ENCODE measurements at places on chromosomes 7 and 10. TPM values are rescaled to one million over a fixed set of nuclear protein-coding genes. Genes with fewer than 3 reads are reported as not detected.

Gene TCF7L2
- 20.8 TPM for total RNA-seq

Gene GPR22
- total RNA-seq, result not detected

Gene ARF5
- total RNA-seq, result 204 TPM

Gene CYP3A7
- total RNA-seq, result 0.06 TPM

Gene ANXA8
- 37.4 TPM for total RNA-seq

Gene NEURL1
- total RNA-seq, result 0.60 TPM
